ENCODE measurements at places on chromosomes 16 and 17.

- DNase-seq = no peak
These were observed 60.9 kb upstream of the TNRC6A start for GRCh38 chr16:24668481-24669061.

GRCh38 chr17:6070430-6070912 lies 292 bp downstream of the WSCD1 start:
- DNase-seq = no peak

GRCh38 chr17:9313346-9313745 lies 262.3 kb downstream of the STX8 start:
- DNase-seq = no peak

- DNase-seq = no peak
These were observed 525.2 kb upstream of the GOT2 start for GRCh38 chr16:59259074-59259949.

GRCh38 chr17:16358394-16358793 lies 5.1 kb upstream of the CENPV start:
- no peak for DNase-seq

DNA sequence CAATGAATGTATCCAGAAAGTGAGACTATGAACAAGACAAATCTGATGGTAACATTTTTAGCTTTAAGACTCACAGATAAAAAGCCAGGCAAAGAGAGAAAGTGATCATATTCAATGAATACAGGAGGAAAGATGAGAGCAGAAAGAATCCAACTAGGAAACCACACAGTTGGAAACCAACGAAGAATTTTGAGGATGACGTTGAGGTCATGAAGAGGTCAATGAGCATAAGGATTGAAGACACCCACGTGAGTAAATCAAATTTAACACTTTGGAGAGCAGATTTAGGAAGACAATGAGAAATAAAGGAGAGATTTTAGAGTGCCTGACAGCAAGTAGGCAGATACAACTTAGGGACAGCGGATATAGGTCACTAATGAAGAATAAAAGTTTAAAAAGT lies 948.1 kb downstream of the KCNJ2 start:
- DNase-seq = no peak

DNA sequence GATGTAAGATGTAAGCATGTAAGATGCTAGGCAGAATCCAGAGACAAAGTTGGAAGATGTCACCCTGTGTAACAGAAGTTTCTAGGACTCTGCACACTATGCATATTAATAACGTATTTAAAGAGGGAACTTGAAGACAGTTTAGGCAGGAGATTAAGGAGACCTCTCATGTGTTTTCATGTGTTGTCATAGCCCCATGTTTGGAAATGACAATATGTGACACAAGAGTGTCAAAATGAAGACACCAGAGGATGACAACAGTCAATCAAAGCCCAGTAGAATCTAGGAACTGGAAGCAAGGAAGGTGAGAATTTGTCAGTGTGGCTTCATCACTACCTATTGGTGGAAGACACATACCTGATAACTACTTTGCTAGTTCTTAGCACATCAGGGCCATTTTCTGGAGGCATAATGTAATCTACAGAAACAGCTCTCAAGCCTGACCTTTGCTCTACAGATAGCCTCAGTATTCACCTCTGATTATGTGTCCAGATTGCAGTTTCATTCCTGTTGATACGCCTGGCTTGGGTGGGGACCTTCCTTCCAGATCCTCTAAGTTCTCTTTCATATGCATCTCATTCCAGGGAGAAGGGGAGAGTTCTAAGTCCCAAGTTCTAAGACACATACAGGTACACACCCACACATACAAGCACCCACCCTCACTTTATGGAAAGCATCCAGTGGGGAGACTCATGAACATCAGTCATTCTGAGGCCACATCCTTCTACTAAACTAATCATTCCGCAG lies 26.3 kb downstream of the PMP22 start:
- DNase-seq = no peak

DNA sequence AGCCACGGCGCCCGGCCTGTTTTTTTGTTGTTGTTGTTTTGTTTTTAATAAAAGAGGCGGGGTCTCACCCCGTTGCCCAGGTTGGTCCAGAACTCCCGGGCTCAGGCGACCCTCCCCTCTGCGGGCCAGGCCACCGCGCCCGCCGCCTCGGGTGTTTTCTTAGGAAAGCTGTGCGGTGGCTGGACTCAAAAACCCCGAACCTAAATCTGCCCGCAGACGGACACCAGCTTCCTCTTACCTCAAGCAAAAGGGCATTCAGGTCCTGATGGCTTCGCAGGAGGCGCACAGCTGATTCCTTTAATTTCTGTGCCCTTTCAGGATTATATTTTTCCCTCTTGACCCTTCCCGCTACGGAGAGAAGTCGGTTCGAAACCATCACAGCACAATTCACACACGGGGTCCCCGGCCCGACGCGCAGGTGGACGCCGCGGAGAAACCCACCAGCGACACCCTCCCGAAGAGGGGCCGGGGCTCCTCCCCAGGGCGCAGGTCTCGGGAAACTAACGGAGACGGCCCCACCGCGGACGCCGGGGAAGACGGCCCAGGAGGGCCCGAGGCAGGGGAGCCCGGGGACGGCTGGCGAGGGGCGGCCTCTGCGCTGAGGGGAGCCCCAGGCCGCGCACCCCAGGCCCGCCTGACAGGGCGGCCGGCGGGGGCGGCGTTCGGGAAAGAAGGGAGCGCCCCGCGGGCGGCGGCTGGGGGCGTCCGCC lies 653 bp downstream of the FANCA start:
- DNase-seq = no peak

DNA sequence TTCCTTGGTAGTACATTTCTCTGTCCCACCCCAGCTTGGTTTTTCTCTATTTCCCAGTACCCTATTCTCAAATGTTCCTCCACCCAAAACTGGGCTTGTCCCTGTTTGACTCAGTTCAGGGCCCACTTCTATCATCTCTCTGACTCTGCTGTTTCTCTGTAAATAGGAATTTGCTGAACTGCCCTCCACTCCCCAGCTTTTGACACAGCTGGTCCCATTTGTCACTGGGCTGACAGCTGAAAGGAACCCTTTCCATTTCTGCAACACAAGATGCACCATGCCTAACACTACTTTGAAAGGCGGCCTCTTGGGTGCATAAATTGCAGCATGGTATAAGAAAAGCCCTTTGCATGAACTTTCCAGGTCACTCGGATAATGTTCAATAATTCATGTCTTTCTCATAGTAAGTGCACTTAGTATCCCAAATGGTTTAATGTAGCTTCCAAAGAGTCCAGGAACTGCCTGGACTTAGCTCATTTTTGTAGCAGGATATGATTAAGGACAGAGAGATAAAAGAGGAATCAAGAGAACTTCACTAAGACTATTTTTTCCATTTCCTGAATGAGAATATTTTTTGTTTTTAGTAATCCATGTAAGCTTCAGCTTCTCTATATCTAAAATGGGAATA lies 256.7 kb downstream of the CDH11 start:
- no peak for DNase-seq

DNA sequence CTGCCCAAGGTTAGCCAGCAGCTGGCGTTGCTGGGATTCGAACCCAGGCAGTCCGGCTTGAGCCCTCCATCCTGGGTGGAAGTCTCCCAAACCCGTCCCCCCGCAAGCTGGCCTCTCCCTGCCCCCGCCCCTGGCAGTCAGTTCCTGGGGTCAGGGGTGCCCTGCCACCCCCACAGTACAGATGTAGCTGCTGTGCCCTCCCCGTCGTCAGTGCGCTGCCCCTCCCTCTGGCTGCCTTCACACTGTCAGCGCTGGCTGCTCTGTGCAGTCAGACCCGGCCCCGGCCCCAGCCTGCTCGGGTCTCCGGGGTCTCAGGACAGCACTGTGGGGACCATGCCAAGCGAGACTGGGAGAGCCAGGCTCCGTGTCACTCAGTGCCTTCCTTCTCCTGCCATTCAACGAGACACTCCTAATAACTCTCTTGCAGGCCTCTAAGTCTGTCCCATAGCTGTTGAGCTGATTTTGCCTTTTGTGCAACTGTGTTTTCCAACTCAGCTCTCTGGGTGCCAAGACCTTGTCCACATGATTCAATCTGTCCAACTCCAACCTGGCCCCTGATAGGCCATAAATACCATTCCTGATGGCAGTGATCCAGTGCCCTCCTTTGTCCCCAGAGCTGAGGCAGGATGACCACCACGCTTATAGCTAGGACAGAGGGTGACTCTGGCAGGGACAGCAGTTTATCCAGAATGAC lies 55.5 kb upstream of the IL34 start:
- no peak for DNase-seq

- no peak for DNase-seq
These were observed 34.1 kb downstream of the HIC1 start for GRCh38 chr17:2089021-2089422.

DNA sequence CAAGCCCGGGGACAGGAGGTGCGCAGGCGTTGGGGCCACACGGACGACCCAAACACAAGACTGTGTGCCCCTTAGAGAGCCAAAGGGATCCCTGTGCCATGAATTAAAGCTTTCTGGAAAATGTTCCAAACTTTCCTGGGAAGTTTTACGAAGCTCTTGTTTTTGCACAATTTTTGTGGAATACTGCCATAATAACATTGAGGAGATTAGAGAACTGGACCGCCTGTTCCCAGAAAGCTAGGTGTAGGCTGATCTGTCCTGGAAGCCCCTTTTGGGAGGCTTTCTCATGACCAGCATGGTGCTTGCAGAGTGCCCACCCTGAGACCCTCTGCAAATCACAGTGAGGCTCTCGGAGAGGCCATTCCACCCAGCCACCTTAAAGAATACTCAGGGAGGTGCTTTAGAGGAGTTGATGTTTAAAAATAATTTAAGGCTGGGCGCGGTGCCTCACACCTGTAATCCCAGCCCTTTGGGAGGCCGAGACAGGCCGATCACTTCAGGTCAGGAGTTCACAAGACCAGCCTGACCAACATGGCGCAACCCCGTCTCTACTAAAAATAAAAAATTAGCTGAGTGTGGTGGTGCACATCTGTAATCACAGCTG lies 1.1 kb downstream of the KDM8 start:
- DNase-seq = no peak

DNA sequence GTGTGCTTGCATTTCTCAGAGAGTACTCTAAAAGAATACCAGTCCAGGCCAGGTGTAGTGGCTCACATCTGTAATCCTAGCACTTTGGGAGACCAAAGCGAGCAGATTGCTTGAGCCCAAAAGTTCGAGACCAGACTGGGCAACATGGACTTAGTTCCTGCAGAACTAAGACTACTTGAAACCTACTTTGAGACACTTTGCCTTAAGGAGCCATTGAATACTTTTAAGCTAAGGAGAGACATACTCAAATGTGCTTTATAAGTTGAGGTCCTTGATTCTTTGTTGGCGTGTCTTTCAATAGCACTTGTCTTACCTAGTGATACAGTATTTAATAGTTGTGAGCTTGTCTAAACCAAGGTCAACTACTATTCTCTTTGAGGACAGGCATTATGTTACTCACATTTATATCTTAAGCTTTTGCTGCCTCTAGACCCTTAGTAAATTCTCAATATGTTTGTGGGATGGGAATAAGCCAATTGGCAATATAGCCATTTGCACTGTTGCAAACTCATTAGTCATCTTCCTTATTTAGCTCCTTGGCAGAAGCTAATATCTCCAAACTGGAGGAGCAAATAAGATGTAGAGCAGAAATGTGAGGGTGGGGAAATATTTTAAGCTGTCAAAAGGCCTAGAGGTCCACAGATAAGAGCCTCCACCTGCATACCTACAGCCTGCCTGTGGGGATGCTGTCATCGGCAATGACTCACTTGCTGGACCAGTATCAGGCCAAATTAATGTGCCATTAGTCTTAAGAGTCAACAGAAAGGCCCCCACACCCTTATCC lies 16.3 kb downstream of the SCPEP1 start:
- DNase-seq = no peak

DNA sequence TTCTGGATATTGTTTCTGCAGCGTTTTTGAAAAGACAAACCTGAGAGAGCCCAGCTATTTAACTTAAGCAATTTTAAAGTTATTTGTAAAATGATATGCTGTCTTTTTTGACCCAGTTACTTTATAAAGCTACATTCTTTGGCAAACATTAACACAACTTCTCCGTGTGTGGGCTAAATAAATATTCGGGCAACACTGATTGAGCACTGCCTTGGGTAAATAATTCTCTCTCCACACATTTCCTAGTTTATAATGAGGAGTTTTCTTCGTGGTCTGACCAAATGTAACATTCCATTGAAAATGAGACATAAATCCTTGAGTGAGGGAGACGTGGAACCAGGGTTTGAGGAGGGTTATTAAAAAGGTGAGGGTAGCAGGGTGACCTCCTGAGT lies 142.8 kb downstream of the WWOX start:
- DNase-seq = no peak

DNA sequence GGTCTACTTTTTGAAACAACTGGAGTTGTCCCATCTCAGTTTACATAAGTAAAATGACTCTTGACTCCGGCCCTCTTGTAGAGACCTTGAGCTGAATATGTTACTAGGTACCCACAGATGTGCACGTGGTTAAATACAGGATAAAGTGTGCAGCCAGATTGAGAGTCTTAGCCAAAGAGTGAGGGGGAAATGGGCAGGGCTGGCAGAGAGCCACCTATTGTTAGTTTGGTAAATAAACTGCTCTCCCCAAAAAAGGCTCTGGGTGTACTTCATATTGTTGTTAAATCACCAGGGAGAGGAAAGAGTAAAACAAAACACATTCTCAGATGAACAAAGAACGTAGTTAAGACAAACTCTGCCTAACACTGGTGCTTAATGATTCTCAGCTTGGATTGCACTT lies 20.3 kb downstream of the G6PC1 start:
- no peak for DNase-seq

DNA sequence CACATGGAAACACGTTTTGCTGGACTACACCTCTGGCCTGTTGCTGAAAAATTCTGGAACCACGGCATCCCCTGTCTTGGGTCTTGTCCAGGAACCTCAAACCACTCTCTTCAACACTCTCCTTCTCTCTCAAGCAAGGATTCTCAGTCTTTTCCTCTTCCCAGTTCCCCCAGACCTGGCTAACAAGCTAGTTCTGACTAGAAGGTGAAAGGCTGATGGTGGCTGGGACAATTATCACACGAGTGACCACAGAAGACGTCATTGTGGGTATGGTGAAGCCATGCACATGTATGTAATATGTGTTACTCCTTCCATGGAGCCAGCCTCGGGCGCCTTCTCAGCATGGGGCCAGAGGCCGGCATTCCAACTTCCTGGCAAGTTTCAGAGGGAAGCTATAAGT lies 123.0 kb downstream of the CDYL2 start:
- DNase-seq = no peak

DNA sequence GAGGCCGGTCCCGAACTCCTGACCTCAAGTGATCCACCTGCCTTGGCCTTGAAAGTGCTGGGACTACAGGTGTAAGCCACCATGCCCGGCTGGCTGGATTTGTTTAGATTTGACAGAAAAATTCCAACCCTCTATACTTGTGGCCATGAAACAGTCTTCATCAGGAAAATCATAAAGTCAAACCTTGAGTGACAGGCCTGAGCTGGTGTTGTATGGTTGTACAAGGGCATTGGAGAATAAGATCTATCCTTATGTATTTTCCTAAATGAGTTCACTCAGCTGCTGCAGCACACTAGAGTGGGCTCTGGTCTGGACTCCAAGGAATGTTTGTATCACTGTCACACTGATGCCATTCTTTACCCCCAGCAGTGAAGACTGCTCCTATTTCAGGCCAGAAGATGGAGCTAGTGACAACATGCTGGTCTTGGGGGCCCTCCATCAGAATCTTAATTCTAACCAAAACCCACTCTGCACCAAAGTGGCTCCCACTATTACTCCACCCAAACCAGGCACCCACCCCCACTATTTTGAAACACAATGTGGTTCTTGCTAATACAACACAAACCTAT lies 27.4 kb downstream of the SNX11 start:
- DNase-seq = no peak

GRCh38 chr16:12199524-12199923 lies 223.0 kb downstream of the SNX29 start:
- DNase-seq = no peak

Data from stimulated activated CD8-positive, alpha-beta memory T cell treated with anti-CD3 and anti-CD28 coated beads, Interleukin-4, amount 100 ng/mL, for 4 hours (primary cell).